Fibroblast of skin of right biceps (primary cell): ENCODE measurements at places on chromosomes 12 and 14.

GRCh38 chr12:49540229-49541139 is 1.7 kb downstream of the KCNH3 start:
- DNase-seq: no peak

GRCh38 chr12:65867394-65867793 is 43.1 kb downstream of the HMGA2 start:
- peak; percentile 92 for DNase-seq

DNA sequence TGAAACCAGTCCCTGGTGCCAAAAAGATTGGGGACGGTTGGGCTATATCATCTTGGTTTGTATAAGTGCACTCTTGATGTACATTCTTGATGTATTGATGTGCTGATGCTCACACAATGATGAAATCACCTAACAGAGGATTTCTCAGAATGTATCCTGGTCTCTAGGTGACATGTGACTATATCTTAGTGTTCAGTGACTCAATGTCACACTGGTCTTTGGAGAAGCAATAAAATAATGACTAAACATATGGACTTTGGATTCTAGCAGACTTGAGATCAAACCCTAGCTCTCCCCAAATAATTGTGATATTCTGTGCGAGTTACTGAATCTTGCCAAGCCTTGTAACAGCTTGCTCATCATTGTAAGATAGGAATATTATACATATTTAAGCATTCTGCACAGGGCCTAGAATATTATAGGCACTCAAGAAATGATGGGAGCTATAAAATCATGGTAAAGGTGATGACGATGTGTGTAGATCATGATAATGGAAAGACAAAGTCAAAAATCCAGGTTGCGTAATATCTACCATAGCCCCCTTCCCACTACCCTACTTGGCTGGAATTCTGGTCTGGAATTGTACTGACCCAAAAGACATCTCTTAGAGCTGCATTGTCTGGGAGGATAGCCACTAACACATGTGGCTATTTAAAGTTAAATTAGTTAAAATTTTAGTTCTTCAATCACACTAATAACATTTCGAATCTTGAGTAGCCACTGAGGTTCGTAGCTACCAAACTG is 117.6 kb upstream of the PWP1 start:
- no peak for DNase-seq

- DNase-seq: no peak
These were observed 94.3 kb downstream of the PELI2 start for GRCh38 chr14:56212521-56212920.

GRCh38 chr14:77120771-77121743 is 20.5 kb downstream of the ZDHHC22 start:
- no peak for DNase-seq
